ENCODE measurements at places on chromosomes 2 and 18.

GRCh38 chr2:131121464-131121863, 16.3 kb downstream of the PLEKHB2 start:
- no peak for DNase-seq

GRCh38 chr18:54515149-54515548, 75.9 kb upstream of the DYNAP start:
- DNase-seq = no peak

DNA sequence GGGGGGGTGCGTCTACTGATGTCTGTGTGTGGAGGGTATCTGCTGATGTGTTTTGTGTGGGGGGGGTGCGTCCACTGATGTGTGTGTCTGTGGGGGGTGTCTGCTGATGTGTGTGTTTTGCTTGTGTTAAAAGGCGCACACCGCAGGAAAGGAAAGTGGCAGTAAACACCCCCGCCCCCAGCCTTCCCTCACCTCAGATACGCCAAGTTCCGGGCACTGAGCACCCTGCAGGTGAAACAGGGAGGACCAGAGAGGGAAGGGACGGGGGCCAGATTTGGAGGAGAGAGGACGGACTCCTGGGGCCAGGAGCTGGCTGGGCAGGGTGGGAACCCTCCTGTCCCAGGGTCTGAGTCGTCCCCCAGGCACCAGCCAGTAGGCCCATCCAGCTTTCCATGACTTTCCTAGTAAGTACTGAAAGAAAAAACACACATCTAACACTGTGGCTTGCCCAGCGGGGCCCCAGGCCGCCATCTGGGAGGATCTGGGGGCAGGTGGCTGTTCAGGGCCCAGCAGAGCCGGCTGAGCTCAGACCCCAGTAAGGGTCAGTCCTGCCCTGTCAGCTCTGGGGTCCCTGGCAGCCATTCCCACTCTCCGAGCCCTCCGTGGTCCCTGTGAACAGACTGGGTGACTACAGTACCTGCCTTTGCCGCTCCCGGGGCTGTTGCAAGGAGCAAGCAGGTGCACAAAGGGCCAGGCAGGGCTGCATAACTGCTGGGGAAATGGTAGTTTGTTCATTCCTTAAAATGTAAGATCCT, 126.9 kb downstream of the NFATC1 start:
- DNase-seq = peak; percentile 82

GRCh38 chr18:39172695-39173421, 1607.3 kb upstream of the CELF4 start:
- no peak for DNase-seq

- no peak for DNase-seq
Measured at GRCh38 chr2:88190808-88191721, 20.9 kb downstream of the THNSL2 start.

DNA sequence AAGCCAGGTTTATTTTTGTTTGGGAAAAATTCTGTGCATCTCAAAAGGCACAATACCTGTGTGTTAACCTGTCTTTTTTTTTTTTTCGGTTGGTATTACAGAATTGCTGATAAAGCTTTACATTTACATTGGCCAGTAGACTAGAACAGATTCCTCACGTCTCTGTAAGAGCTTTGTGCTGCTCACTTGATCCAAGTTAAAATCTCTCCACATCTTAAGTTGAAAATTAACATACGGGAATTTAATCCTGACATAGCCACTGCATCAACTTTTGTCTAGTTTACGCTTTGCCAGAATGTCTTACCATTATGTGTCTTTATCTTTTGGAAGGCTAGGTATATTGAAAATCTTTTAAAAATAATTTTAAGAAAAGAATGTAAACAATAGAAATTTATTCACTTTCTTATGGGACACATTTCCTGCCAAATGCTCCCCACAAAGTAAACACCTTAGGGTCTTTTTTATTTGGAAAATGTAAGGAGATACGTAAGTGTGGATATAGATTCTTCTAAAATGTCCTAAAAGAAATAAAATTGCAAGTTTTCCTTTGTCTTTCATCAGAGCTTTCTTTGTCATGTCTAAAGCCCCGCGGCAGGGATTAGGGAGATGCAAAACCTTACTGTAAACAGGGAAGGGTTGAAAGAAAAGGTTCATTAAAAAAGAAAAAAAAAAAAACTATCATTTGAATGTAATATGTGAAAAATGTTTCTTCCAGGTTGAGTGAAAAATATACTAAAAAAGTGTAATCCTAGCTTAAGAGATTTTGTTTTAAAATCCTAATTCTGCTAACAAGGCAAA, 912.8 kb downstream of the NRXN1 start:
- DNase-seq = no peak

GRCh38 chr2:104919127-104919526, 65.2 kb downstream of the POU3F3 start:
- no peak for DNase-seq

DNA sequence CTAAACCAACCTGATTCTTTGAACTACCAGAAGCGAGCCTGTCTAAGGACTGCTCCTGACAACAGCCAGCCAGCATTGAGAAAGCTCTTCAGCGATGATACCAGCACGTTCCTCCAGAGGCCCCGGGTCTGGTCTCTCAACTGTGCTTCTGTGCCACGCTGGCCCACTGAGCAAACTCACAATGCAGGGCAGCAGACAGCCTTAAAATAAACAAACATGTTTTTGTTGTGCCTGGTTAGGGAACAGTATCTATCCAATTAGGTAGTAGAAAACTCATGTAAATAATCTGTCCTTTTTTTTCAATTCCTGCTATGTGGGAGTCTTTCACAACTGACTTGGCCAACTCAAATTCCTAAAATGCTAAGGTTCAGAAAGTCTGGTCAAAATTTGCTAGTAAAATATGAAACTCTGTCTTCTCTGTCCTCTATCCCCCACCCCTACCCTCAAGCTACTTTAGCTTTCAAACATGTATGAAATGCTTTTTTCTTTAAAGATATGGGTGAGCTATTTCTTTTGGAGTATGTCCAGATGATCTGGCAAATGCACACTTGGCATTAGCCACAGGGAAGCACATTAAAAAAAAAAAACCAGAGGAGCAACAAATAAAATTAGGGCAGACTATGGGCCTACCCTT, 21.4 kb upstream of the EML4 start:
- DNase-seq = no peak

DNA sequence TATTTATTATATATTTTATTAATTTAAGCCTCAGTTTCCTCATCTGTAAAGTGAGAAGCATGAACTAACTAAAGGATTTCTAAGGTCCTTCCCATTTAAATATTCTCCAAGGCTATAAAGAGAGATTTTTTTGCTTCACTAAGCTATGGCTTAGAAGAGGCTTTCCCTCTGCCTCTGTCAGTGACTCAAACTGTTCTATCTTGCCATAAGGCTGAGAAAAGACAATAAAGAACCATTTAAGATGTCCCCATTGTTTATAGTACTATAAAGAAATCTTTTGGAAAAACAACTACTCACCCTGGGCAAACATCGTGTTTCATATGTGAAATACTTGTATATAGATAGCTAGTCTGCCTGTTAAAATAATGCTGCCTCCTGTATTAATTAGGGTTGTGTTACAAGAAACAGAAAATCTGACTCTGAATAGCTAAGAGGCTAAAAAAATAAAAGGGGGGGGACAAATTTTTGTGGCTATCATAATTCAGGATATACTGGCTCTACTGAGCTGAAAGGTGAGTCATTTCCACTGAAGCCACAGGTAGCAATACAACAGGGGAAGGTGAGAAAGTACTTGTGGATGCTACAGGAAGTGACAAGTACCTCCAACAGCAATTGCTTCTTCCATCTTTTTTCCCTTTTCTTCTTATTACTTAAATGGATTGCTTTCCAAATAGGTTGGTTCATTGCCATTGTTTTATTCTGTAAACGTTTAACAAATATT, 25.4 kb downstream of the EPHA4 start:
- DNase-seq = no peak

DNA sequence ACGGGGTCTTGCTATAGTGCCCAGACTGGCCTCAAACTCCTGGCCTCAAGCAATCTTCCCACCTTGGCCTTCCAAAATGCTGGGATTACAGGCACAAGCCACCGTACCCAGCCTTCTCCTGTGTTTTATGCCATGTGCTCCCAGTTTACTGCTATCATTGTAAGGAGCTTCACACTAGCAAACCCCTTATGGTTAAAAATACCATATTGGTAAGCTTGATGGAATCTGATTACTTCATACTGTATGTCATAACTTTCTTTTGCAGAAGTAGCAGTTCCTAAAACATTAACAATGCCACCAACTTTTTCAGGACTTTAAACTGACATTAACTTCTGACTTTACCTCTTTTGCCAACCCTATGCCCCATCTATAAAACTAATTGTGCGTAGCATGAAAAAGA, 36.2 kb downstream of the HAT1 start:
- DNase-seq = no peak

DNA sequence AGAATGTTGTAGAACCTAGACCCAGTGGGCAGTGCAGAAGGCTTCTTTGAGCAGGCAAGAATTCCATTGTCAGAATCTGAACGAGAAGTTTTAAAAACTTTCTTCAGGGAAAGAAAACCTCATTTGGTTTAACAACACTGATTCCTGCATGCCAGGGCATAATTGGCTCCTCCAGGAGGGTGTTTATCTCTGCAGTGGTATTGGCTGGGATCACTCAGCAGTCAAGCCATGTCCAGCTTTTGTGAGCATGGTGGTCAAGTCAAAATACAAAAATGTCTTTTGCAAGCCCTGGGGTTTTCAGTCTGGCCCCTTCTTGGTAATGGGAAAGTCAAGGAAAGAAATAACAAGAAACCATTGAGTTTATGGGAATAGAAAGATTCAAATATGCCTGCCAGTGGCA, 28.3 kb downstream of the FHOD3 start:
- DNase-seq = no peak

GRCh38 chr2:159521272-159521671, 95.1 kb downstream of the BAZ2B start:
- no peak for DNase-seq

DNA sequence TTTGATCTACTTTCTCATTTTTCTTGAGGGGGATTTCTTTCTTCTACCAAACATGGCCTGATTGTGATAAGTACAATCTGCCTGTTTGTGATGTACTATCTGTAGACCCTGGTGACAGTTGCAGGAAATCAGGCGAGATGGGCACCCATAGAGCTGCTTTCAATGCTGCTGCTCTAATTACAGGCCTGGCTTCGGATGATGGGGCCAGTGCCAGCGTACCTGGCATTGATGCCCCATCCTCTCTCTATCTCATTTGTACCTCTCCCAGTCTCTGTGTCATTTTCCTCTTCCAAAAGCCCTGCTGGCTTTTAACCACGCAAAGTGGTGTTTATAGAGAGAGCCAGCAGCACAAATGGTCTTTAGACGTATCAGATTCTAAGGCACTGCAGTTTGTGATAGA, 69.9 kb downstream of the KCTD18 start:
- DNase-seq = no peak

- no peak for DNase-seq
Measured at GRCh38 chr2:127044977-127045661, 61.8 kb downstream of the BIN1 start.

DNA sequence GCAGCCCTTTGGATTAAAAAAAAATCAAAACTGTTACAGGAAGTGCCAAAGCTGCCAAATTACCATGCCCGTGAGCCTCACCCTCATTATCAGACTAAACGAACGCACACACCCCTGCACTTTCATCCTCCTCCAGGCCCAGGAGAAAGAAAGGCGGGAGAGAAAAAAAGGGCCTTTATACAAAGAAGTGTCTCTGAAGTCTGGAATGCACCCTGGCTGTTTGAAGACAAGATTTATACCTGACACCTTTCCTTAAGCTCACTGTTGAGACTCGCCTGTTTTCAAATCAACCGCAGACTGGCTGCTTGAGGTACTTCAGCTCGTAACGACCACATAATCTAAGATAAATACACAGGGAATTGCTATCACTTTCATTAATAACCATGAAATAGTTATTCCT, 31.0 kb downstream of the EDAR start:
- DNase-seq = peak; percentile 59

DNA sequence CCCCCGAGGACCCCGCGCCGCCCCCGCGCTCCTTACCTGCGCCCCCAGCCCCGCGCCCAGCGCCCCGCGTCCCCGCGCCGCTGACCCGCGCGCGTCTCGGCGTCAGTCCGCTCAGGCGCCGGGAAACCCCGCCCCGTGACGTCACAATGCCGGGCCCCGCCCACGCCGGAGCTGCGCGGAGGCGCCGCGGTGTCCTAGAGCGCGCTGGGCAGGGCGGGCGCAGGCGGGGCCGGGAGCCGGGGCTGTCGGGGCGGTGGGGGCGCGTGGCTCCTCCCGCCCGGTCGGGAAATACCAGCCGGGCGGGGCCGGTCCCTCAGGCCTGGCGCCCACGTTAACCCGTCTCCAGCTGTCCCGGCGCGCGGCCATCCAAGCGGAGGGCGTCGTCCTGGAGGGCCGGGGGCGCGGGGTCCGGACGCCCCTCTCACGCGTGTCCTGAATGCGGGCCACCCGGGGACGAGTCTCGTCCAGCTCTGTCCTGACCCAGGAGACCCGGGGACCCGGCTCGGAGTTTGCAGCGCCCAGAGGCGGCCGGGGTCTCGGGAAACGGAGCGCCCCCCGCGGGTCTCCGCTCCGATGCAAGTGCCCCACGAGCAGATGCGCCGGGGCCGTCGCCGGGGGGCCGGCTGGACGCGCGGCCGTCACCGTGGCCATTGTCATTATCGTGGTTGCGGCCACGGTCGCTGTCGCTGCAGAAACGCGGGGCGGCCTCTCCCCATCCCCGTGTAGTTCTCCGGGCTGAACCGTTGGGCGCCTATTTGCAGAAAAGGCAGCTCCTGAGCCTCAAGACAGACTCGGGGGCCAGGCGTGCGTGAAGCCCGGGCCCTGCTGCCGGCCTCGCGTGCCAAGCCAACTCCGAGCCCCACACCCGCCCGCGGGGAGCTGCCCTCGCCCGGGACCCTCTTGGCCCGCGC, at the start of gene SLC66A2:
Gene SLC66A2, minus strand, starts transcription at position 109 of the 911 bp plus-strand sequence. CDS start 727 bp downstream, outside the sequence.
- DNase-seq = peak; percentile 96

DNA sequence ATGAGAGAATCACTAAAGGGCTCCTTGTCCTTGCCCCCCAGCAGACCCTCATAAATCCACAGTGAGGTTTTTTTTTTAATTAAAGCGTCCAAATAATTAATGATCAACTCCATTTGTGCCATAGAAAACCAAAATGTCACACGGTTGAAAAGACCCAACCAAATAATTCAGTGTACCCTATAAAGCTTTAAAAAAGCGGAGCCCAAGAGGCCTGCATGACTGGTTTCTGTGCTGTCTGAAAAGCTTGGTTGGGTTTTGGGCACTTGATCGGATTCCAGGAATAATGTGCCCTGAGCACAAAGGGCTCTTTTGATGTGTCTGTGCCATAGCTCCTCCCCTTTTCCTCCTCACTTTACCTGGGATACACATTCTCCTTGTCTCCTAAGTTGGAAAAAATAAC, 523.2 kb downstream of the TNS1 start:
- DNase-seq = no peak

DNA sequence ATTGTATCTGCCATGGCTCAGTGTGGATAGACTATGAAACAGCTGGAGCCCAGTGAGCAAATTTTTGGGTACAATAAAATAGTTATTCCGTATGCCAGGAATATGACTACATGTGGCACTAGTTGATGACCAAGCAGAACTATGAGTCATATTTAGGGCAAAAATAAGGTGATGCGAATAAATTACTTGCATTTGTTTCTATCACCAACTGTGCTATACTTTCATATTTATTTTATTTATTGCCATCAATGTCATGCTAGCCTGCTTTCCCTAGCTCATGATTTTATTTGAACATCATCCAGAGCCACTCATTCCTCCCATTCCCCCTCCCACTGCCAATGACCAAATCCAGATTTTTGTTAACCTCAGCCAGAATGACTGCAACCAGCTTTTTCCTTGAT, 13.3 kb upstream of the FAP start:
- no peak for DNase-seq

Data from CD4-positive, alpha-beta T cell treated with Interleukin-17A for 4 hours (primary cell).